Stimulated activated CD4-positive, alpha-beta T cell treated with anti-CD3 and anti-CD28 coated beads, Interleukin-4, amount 100 ng/mL, for 24 hours (primary cell): ENCODE measurements at places on chromosomes 1 and 21.

GRCh38 chr1:79726321-79726720, 719.8 kb upstream of the ADGRL4 start:
- no peak for DNase-seq

- no peak for DNase-seq
Observed at GRCh38 chr1:188317894-188318293, 1489.1 kb downstream of the PLA2G4A start.

DNA sequence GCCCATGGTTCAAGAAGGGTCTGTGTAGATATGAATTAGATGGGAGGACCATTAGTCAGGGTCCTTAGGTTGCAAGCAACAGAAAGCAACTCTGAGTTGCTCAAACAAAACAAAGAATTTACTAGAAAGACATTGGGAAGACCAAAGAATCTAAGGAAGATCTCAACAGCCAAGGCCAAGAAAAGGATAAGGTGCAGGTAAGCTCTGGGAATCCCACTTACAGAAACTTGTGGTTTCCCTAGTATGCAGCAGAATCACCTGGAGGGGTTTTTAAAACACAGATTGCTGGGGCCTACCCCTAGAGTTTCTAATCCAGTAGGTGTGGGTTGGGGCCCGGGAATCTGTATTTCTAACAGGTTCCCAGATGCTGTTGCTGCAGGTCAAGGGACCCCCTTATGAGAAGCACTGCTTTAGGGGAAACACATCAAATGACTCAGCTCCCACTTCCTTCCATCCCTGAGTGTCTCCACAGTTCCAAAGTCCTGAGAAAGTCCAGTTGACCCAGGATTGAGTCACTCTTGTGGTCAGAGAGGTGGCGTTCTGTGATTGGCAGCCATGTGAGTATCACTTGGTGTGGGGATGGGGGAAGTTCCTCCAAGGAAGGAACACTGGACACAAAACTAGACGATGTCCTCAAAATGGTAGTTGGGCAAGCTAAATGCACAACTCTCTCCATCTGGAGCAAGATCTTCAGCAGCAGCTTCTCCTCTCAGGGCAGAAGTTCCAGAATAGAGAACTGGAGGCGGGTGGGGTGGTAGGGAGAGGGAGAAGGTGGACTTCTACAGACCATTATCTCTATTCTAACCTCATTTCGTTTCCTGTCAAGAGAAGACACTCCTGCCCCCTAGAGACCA, 24.2 kb upstream of the EYA3 start:
- no peak for DNase-seq

DNA sequence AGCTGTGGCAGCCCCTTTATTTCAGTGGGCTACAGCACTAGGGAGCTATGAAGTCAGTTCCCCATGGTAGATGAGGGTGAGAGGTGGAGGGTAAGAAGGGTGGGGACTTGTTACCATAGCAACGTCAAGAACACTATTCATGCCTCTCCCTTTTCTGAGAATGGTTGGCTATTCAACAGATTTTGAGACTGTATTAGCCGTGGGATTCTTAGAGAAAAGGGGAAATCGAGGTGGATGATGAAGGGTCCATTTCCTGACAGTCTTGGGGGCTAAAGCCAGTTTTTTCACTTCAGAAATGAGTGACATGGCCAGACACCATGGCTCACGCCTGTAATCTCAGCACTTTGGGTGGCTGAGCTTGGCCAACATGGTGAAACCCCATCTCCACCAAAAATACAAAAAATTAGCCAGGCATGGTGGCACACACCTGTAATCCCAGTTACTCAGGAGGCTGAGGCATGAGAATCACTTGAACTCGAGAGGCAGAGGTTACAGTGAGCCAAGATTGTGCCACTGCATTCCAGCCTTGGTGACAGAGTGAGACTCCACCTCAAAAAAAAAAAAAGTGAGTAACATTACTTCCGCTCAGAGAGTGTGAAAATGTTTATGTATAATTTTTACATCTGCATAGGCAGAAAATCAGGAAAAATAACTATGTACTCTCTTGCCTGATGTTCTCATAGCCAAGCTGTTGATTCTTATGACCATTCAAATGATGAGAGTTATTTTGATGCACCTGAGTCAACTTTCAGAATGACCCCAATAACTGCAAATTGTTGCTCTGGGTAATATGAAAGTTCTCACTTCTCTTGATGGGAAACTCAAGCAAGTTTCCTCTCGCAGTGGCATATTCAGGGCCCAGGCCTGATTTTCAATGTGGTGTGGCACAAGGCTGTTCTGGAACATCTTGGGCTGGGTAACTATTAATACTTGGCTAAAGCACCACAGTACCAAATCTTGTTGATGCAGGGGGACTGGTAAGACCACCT, 23.2 kb upstream of the RGSL1 start:
- DNase-seq: no peak

DNA sequence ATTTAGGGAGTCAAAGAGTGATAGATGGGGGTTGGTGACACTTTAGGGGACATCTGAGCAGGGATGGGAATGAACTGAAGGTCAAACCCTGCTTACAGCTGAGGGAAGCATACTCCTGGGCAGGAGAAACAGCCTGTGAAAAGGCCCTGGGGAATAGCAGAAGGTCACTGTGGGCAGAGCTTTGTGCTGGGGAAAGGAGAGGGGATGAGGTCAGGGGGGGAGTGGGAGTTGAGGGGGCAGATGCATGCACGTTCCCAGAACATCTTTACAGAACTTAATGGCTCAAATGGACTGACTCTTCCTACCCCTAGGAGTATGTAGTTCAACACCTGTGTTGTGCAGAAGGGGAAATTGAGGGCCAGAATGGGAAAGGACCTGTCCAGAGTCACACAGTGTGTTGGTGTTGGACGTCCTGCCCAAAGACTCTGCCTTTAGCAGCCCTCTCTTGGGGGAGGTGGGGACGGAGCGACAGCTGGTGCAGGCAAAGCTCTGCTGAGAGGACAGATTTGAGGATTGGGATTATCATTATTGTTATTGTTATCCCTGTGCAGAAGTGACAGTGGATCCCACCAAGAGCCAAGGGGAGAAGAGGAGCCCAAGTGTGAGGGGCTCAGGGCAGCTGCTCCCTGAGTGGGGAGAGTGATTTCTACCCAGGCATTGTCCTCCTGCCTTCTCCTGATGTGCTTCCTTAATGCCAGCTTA, 116.5 kb downstream of the PTPRU start:
- DNase-seq: no peak

GRCh38 chr1:231523816-231524215, 4.7 kb upstream of the TSNAX start:
- no peak for DNase-seq

DNA sequence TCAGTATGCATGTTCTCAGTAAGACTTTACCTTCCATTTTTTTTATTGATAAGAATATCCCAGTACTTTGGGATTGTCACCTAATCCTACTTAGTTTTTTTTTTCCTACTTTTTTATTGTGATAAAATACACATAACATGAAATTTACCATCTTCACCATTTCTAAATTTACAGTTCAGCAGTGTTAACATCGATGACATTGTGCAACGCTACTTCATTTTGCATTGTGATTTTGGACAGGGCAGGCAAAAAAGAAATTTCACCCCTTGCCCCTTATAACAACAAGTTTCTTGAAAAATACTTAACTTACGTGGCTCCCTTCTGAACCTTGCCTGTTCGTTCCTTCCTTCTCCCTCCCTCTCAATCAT, 92.4 kb downstream of the ATP1A1 start:
- DNase-seq: no peak

- DNase-seq: no peak
Observed at GRCh38 chr1:238152119-238152518, 261.4 kb upstream of the ZP4 start.

DNA sequence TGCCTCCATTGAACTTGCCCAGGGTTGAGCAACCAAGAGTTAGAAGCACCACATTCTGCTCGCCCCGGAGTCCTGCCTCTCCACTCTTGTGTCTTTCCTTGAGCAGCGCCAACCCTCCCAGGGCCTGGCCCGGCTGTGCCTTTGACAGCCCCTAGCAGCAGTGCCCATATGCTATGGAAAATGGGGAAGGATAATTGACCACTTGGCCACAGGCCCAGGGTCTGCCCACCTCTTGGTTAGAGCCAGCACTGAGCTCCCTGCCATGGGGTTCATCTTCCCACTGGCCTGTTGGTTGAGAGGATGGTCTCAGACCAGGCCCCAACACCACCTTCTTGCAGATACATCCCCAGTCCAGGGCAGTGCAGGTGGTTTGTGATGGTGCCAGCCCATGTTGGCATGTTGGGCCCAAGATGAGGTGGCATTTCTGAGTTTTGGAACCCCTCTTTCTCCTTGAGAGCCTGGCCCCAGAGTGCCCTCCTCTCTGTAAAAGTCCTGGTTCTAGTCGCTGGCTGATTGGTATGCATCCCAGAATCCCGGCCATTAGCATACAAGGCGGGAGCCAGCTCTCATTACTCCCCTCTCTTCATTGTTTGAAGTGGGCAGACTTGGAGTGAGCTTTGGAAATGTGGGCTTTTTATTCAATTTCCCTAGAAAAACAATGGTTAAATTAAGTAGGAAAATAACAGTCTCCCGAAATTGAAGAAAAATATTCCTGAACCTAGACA, 7.6 kb downstream of the ARHGEF10L start:
- DNase-seq: no peak
